Tibial artery (tissue), 4 donors: ENCODE measurements at places on chromosomes 1 and 21.

DNA sequence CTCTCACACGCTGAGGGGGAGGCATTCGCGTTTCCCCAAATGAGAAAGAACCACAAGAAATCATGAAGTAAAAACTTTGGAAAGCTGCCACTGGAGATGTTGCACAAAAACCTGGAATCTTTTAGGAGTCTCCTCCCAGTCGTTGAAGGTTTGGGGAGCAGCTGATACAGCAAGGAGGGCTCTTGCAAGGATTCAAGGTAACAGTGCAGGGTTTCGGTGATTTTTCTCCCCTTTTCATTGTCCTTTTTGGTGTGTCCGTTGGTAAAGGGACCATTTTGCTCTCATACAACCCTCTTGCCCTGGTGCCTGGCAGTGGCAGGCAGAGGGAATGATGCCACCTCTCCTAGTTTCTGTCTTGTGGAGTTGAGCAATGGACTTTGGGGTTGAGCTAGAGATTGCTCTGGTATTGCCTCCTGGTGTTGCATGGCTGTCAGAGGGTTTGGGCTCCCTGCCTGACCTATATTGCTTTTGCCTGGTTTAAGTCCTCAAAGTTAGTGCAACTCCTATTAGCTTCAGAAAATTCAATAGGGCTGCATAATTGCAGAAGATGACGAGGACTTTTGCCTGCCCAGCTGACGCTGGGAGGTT is 872 bp downstream of the BRINP2 start:
- DNase-seq = no peak

DNA sequence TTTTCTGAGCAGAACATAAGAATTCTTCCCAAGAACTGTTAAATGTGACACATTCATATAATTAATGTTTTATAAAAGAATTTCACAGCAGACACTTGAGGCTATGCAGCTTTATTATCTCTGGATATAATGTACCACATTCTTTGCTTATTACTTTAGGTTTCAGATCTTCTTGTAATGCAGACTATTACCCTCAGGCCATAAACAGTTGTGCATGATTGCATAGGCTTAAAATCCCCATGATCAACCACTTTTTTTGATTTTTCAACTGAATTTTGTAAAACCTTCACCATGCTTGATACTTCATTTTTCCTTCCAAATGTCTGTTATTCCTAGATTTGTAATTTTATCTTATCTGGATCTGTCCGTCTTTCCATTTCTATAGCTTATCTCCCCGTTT is 1355.7 kb downstream of the BRINP3 start:
- no peak for DNase-seq

- no peak for DNase-seq
These were observed 5.9 kb upstream of the PIGR start for GRCh38 chr1:206952171-206952570.

GRCh38 chr1:169698976-169699375 is 12.4 kb downstream of the SELL start:
- DNase-seq = no peak

DNA sequence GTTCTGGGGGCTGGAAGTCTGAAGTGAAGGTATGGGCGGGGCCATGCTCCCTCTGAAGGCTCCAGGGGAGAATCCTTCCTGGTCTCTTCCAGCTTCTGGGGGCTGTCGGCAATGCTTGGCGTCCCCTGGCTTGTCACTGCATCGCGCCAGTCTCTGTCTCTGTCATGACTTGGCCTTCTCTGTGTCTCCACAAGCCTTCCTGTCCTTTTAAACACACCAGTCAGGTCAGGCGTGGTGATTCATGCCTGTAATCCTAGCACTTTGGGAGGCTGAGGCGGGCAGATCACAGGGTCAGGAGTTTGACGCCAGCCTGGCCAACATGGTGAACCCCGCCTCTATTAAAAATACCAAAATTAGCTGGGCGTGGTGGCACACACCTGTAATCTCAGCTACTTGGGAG is 125.3 kb downstream of the ACTL8 start:
- DNase-seq = peak; percentile 34
